ENCODE measurements at places on chromosomes 5 and 9.

DNA sequence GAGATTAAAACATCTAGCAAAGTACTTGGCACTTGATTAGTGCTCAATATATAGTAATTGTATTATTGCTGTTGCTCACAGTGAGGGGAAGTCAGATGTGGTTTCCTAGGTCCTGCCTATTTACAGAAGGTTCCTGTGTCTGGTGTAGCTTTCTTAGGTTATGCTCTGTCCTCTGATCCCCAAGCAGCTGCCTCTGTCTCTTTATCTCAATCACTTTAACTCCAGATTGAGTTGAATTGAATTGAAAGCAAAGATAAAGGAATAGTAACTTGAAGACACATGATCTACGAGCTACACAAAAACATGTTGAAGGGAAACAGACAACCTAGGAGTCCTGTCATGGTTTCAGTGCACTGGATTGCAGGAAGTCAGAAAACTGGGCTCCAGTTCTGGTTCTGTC, 113.9 kb upstream of the ADAMTSL1 start:
- no peak for DNase-seq

GRCh38 chr5:66896171-66896570, 300.0 kb downstream of the MAST4 start:
- DNase-seq = no peak

DNA sequence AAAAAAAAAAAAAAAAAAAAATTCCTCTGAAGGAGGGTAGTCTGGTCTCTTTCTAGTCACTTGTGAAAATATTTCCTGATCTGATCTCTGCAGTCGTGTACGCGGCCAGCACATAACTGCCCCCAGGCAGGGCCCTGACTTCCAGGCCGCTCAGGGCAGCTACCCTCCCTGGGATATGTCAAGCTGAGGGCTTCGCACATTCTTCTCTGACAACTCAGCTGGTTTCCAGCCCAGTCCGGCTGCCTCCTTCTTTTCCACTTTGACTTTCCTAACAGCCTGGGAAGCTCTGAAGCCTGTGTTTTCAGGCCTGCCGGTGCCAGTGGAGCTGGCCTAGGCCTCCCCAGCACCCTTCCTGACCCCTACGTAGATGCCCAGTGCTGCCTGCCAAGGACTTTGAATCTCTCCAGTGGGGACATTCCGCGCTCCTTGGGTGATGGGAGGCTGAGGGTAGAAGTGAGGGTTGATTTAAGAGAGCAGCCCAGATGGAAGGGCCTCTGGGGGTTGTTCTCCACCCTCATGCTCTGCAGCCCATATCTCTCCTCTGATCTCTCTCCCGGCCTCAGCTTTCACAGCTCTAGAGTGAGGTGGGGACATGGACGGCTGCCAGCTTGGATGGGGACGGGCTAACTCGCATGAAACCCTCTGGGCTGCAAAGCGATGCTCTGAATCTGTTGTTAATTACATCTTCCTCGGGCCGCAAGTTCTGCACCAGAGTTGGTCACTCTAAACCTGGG, 20.7 kb downstream of the COL5A1 start:
- no peak for DNase-seq

- no peak for DNase-seq
Measured at GRCh38 chr9:75962013-75962661, 71.7 kb downstream of the PCSK5 start.
